ENCODE measurements at places on chromosomes 5 and 9.

GRCh38 chr9:34252670-34253459 lies 74.0 kb downstream of the UBAP1 start:
- DNase-seq, result no peak

GRCh38 chr9:103242025-103242424 lies 246.9 kb downstream of the CYLC2 start:
- DNase-seq, result no peak

- DNase-seq, result no peak
Measured at GRCh38 chr5:178199581-178200434, 4.5 kb upstream of the HNRNPAB start.

DNA sequence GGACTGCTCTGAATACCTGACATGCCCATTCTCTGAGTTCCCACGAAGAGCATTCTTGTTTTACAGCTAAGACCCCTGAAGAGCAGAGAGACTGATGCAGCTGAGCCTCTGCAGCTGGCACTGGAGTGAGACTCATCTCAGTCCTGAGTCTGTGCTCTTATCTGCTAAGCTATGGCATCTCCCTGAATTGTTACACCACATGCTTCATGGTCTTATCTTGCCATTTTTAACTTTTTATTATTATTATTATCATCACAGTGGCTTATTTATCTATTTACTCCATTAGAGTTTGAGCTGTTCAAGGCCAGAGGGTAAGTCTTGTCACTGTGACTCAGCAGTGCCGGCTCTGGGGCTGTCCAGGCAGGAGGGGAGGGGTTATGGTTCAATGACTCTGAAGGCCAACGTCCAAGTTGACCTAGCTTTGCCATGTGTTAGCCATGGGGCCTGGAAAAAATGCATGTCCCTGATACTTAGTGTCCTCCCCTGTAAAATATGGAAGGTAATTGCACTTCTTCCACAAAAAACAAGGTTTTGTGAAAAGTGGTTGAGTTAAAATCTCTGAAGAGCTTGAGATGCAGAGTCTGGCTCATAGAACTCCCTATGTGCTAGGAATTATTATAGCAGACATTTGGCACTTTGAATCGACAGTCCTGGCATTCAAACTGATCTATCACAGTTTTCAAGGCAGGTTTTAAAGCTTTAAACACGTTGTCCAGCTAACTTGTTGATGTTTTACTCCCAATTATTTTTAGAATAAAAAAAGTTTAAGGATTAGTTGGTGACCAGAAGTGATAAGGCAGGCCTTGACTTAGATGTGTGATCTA lies 94.6 kb downstream of the ALDH1A1 start:
- DNase-seq, result no peak

DNA sequence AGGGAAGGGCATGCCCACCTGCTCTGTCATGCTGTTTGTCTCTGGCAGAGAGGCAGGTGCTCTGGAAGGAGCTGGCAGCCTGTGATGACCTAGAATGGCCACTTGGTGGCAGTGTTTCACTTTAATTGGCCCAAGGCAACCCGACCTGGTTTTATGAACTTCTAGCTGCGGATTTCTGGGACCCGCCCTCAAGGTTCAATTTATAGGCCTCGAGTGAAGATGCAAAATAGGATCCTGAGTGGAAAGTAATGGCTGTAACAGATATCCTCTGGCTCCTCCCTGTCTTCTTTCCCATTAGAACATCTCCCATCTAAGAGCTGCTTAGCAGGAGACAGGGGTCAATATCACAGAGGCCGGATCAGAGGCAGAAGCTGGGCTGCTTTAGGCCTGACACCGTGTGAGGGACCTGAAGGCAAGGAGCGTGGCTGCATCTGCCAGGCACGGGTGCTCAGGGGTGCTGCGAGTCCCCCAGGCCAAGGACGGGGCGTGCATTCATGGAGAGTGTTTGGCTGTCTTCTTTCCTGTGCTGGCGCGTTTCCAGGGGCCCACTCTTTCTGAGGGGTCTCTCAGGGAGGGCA lies 56.7 kb upstream of the SLC28A3 start:
- DNase-seq, result peak; percentile 34

GRCh38 chr5:6490693-6491092 lies 42.0 kb downstream of the UBE2QL1 start:
- no peak for DNase-seq

DNA sequence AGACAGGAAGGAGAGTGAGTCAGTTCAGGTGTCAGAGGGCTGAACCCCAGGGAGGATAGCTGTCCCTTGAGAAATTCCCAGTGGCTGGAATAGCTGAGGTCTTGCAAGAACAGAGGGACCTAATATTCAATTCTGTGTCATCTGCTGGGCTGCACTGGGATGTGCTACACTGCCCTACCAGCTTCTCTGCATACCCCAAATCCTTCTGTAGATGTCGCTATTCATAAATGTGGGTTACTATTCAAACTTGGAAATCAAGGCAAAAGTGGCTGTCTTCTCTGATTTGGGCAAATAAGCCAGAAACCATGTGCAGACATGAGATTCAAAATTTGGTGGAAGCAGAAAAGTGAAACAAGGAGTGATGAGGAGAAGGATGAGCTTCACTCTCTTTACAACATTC lies 16.3 kb downstream of the TNFSF8 start:
- no peak for DNase-seq

DNA sequence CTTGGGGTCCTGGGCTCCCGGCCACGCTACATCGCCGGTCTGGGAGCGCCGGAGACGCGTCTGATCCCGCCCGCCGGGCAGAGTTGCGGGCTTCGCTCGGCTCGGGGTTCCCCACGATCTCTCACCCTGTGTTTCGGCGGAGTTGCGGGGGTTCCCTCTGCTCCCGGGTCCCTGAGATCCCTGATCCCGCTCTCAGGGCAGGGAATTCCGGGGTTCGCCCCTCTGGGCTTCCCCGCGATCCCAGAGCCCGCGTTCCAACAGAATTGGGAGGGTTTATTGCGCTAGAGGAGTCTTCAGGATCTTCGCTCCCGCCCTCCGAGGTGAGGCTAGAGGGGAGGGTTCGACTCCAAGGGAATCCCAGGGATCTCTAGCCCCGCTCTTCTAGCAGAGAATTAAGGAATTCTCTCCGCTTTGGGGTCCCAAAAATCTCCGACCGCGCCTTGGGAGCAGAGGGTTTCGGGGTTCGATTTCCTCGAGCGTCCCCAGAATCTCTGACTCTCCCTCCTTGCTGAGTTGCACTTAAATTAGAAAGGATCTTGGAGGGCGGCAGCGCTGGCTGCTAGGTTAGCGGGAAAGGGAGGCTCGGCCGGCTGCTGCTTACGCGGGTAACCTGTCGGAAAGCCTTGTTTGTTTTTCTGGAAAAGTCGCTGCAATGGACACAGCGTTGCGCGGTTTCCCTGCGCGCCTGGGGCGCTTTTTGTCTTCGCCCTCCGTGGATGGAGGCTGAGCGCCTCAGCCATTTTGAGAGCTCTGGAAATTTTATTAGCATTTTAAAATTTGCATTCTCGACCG lies 1.3 kb downstream of the DMRT1 start:
- DNase-seq, result no peak

- no peak for DNase-seq
Measured at GRCh38 chr9:38687389-38687842, 32.5 kb downstream of the FAM240B start.

DNA sequence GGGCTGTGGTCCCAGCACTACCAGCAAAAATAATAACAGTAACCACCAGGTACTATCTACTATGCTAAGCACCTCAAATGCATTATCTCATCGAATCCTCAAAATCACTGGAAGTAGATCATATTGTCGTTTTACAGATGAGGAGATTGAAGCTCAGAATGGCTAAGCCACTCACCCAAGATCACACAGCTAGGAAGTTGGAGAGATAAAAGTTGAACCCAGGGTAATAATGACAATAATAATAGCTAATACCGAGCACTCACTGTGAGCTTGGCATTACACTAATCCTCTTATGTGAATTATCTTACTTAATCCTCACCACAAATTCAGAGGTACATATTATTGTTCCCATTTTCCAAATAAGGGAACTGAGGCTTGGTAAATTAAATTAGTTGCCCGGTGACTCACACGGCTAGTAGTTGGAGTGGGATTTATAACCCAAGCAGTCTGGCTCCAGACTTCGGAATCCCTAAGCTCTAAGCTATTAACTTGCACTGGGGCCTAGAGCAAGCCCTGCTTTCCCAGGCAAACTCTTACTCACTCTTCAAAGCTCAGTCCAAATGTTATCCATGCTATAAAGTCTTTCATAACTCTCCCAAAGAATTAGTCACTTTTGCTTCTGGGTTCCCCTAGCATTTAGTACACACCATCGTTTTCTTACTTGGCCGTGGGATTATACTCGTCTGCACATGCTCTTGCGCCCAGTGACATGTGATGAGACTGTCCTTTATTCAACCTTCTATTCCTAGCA lies 3.8 kb downstream of the ARSI start:
- no peak for DNase-seq

GRCh38 chr5:160159991-160160792 lies 40.9 kb upstream of the PWWP2A start:
- DNase-seq, result no peak

- no peak for DNase-seq
Measured at GRCh38 chr9:130043654-130044623, 950 bp upstream of the FNBP1 start.

DNA sequence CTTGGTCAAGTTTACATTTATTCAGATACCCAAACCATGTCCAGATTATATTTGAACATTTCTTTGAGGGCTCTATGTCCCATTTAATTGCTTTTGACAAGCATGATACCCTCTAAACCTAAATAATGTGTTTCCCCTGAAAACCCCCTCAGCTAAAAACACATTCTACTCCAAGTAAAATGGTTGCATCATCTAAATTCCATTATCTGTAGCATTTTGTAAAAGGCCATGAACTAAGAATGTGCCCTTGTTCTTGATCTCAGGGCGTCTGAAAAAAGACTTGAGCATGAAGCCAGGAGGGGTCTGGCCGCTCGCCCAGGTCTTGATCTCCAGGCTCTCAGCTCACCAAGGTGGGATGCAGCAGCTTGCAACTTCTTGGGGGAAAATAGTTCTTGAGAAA lies 53.5 kb upstream of the ERCC6L2 start:
- no peak for DNase-seq

- no peak for DNase-seq
Measured at GRCh38 chr5:116445311-116445710, 129.3 kb downstream of the SEMA6A start.

- no peak for DNase-seq
Measured at GRCh38 chr5:34475249-34475966, 180.7 kb upstream of the RAI14 start.

DNA sequence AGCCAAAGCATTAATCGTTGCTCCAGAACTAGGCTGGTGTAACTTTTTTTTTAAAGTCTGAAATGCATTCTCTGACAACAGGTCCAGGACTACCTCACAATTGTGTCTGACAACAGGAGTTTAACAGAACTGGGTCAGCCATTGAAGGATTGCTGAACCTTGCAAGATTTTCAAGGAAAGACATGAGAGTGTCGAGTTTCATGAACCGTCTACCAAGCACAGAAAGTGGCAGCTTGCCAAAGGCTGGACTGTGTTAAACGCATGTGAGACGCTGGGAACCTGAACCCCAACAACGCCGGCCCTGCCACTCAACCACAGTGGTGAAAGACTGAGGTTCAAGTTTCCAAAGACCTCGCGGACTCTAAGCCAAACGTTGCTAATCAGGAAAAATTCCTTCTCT lies 79.1 kb downstream of the LHFPL2 start:
- DNase-seq, result no peak

DNA sequence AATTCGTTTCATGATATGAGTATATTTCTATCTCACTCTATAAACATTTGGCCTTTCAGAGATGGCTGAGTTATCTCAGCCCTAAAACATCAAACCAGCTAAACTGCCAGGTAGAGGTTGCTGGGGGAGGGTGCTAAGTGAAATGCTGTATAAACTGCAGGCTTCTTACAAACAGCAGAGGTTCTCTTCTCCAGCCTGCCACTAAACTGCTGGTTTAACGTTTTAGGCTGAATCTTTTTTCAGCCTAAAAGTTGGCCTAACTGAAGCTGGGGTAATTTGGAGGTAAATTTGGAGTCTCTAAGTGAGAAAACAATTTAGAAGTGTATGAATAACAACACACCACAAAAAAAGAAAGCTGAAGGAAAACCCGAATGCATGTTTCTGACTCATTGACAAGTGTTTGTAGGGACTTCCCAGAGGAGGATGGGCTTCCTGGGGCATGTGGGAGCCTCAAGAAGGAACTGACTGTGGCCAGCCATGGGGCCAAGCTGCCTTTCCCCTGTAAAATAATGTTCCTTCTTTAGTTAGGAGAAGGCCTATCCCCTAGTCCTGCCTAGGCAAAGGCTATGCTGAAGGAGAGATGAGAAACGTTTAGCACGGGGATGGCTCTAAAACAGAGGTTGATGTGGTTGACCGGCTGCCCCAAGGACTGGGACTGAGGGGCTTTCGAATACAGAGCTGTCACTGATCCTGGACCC lies 44.3 kb downstream of the SLC28A3 start:
- no peak for DNase-seq

DNA sequence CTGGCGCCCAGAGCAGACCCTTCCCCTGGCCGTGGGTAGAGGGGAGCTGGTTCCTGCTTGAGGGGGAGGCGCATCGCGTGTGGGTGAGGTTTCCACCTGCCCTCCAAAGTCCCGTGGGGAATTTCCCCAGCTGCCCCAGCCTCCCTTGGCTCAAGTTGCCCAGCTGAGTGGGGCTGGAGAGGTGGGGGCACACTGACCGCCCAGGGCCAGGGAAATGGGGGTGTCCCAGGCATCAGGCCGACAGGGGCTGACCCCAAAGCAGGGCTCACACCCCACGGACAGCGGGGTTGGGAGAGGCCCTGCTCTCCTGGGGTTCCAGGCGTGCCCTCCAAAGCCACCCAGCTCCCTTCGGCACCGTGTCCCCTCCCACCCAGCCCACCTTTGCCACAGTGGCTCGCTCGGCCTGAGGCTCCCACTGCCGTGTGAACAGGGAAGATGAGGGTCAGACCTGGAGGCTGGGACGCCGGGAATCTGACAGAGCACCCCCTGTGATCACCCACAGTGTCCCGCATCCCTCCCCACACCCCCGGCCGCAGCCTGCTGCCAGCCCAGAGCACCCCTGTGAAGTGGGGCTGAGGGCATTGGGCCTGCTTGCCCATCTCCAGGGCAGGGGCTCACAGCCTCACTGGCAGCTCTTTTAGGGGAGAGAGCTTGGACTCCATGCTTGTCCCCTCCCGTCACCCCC lies 933 bp upstream of the EGFL7 start:
- DNase-seq, result no peak

DNA sequence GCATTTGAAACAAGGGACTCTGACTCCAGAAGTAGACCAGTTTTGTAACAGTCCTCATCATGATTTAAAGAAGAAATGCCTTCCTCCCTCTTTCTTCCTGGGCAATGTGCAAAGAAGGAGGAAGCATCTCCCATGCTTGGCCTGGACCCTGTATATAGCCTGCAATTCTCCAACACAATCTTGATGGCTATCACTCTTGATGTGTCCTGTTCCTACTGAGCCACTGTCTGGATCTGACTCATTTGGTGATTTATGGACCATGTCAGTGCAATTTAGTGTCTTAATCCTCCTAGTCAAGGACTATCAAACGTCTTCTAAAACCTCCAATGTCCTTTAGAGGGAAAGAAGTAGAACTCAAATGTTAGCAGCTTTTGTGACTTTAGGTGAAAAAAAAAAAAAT lies 697.3 kb downstream of the TLR4 start:
- no peak for DNase-seq

- DNase-seq, result no peak
Measured at GRCh38 chr9:34507556-34507955, 15.2 kb downstream of the ENHO start.

Measured in SK-N-MC (cell line).